ENCODE measurements at places on chromosomes 1 and 21. TPM values are rescaled to one million over a fixed set of nuclear protein-coding genes. Genes with fewer than 3 reads are reported as not detected.

DNA sequence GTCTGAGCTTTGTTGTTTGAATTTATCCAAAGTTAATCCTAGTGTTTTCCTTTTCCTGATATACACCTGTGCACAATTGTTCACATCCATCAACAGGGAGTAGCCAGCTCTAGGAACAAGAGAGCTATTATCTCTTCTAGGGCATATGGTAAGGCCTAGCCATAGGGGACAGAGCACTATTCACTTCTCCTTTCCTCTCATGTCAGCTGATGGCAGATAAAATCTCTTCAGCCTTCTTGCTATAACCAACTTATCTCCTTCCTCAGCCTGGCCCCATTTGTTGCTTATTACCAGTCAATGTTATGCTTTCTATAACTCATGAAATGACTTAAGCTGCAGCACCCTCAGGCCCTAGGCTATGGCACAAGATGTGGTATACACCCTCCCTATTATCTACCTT, 38.9 kb downstream of the PATJ start:
- no peak overlapping the region for H3K27ac ChIP-seq
- H3K4me3 ChIP-seq = no peak overlapping the region
- H3K27me3 ChIP-seq = no peaks in the 10 kb centered on the region
- H3K4me1 ChIP-seq = no peaks in the 10 kb centered on the region

SELP gene
- total RNA-seq = not detected

DNA sequence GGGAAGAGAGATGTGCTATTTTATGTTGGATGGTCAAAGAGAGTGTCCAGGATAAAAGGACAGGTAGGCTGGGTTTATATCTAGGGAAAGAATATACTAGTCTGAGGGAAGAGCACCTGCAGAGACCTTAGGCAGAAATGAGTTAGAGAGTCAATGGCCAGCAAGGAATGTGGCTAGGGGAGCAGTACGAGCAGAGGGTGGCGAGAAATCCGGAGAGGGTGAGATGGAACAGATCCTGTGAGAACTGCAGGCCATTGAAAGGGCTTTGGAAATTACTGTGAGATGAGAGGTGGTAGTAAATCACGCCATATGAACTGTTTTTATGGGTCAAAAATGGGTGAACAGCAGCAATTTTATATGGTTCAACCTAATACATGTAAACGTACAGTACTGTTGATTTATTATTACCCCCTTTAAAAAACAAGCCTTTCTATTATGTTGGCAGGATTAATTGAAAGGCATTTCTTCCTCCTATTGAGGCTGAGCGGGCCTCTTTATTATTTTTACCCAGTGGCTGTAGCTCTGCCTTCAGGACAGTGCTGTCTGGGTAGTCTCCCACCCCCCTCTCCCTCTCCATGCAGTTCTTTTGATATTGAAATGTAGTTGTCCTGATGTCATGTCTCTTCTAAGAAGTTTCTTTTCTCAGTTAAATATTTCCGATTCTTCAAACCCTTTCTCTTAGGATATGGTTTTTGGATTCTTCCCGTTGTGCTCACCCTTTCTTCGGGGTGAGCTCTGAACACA, 75.2 kb upstream of the CD1D start:
- DNase-seq = no peak
- no peak overlapping the region for H3K27ac ChIP-seq
- H3K36me3 ChIP-seq = no peaks in the 10 kb centered on the region
- peaks cover 4% of the 10 kb centered on the region for H3K4me1 ChIP-seq
- H3K4me3 ChIP-seq = no peak overlapping the region

DNA sequence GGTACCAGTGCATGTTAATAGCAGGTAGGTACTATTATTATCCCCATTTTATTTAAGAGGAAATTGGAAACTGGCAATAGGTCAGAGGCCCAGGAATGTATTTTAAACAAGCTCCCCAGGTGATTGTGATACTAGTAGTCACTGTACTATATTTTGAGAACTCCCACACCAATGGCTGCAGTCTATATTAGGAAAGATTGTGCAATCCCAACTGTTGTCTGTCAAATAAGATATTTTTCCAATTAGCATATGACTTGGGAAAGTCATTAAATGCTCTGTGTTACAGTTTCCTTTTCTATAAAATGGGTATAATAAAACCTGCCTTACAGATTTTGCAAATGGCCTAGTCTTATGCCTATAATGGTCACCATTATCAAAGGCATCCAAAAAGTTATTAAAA, 94.2 kb upstream of the DMRTA2 start:
- H3K36me3 ChIP-seq = peaks cover 3% of the 10 kb centered on the region
- H3K27ac ChIP-seq = no peak overlapping the region
- no peak overlapping the region for H3K4me3 ChIP-seq
- DNase-seq = no peak
- no peaks in the 10 kb centered on the region for H3K27me3 ChIP-seq

DNA sequence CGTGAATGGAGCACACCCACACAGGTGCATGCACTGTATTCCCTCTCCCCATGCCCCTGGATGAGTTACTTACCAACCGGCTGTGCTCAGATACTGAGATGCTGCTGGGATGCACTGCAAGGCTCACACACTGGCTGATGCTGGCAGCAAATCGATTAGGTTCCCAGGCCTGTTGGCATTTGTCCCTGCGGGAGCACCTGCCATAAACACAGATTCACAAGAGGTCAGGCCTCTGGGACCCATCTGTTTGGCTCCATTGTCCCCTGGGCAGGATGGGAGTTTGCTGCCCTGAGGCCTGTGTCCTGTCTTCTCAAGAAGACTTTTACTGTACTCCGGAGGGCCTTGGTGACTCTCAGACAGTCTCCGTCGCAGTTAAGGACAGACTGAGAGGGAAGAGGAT, 145.4 kb downstream of the PLXNA2 start:
- H3K4me3 ChIP-seq = no peak overlapping the region
- no peak overlapping the region for H3K27ac ChIP-seq
- no peak for DNase-seq
- H3K27me3 ChIP-seq = no peaks in the 10 kb centered on the region

GRCh38 chr1:23020706-23021405, 1.6 kb downstream of the KDM1A start:
- H3K4me1 ChIP-seq = peaks cover 45% of the 10 kb centered on the region
- H3K27ac ChIP-seq = peak overlapping the region; percentile 96
- peak overlapping the region; percentile 95 for H3K4me3 ChIP-seq
- peaks cover 4% of the 10 kb centered on the region for H3K36me3 ChIP-seq

MCL1 gene
- total RNA-seq = 264 TPM

GRCh38 chr21:25385911-25386474, 221.3 kb downstream of the MRPL39 start:
- no peak overlapping the region for H3K4me3 ChIP-seq
- DNase-seq = no peak
- H3K4me1 ChIP-seq = no peaks in the 10 kb centered on the region
- no peaks in the 10 kb centered on the region for H3K36me3 ChIP-seq
- no peak overlapping the region for H3K27ac ChIP-seq

PTGFR gene
- 2.0 TPM for total RNA-seq

GBP4 gene
- total RNA-seq = not detected

- no peaks in the 10 kb centered on the region for H3K36me3 ChIP-seq
- H3K4me3 ChIP-seq = peak within 1 kb of the TSS; percentile 67
- H3K4me1 ChIP-seq = peaks cover 11% of the 10 kb centered on the region
- H3K27ac ChIP-seq = no peak within 1 kb of the TSS
Observed at GRCh38 chr1:22143065-22144033, at the start of gene WNT4. Gene WNT4, minus strand, starts transcription at chr1:22143097. Its CDS starts 175 bp downstream, at chr1:22142922.

BRDT gene
- not detected for total RNA-seq
